Heart right ventricle (tissue), 16 donors: ENCODE measurements at places on chromosomes 13 and 19. TPM values are rescaled to one million over a fixed set of nuclear protein-coding genes. Genes with fewer than 3 reads are reported as not detected.

- peaks cover 4% of the 10 kb centered on the region for H3K27me3 ChIP-seq
- no peak overlapping the region for H3K27ac ChIP-seq
- H3K36me3 ChIP-seq = no peaks in the 10 kb centered on the region
Measured at GRCh38 chr19:35059006-35059798, 17.7 kb downstream of the HPN start.

DNA sequence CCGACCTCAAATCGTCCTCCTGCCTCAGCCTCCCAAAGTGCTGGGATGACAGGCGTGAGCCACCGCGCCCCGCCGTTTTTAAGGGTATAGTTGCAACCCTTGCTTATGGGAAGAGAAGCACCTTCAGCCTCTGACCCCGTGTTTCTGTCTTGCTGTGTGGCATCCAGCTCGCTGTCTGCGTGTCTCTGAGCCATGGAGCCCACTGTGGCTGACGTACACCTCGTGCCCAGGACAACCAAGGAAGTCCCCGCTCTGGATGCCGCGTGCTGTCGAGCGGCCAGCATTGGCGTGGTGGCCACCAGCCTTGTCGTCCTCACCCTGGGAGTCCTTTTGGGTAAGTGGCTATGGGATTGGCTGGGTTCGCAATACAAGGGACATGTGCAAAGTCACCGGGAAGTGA, 29.5 kb downstream of the TMPRSS9 start:
- H3K36me3 ChIP-seq = no peaks in the 10 kb centered on the region
- H3K4me3 ChIP-seq = no peak overlapping the region
- no peak for DNase-seq

GRCh38 chr13:110306960-110307766, at the start of the genes COL4A1 and COL4A2:
COL4A1 (minus strand) TSS chr13:110307157; CDS start chr13:110307027, 130 bp downstream.
COL4A2 (plus strand) TSS chr13:110307284; CDS start chr13:110307904, 620 bp downstream.
- peaks cover 44% of the 10 kb centered on the region for H3K4me1 ChIP-seq
- peak; percentile 81 for DNase-seq
- no peaks in the 10 kb centered on the region for H3K27me3 ChIP-seq
- H3K27ac ChIP-seq = peak within 1 kb of the TSS; percentile 99
- peak within 1 kb of the TSS; percentile 93 for H3K4me3 ChIP-seq

GRCh38 chr13:27600711-27601110, 19.6 kb downstream of the LNX2 start:
- H3K4me1 ChIP-seq = peaks cover 12% of the 10 kb centered on the region
- no peaks in the 10 kb centered on the region for H3K27me3 ChIP-seq
- DNase-seq = no peak
- no peak overlapping the region for H3K4me3 ChIP-seq
- peak overlapping the region; percentile 61 for H3K27ac ChIP-seq

Gene SULT2B1
- 0.13 TPM for polyA plus RNA-seq
